ENCODE measurements at places on chromosomes 12 and 14. TPM values are rescaled to one million over a fixed set of nuclear protein-coding genes. Genes with fewer than 3 reads are reported as not detected.

Gene AMN
- 2.9 TPM for total RNA-seq

DNA sequence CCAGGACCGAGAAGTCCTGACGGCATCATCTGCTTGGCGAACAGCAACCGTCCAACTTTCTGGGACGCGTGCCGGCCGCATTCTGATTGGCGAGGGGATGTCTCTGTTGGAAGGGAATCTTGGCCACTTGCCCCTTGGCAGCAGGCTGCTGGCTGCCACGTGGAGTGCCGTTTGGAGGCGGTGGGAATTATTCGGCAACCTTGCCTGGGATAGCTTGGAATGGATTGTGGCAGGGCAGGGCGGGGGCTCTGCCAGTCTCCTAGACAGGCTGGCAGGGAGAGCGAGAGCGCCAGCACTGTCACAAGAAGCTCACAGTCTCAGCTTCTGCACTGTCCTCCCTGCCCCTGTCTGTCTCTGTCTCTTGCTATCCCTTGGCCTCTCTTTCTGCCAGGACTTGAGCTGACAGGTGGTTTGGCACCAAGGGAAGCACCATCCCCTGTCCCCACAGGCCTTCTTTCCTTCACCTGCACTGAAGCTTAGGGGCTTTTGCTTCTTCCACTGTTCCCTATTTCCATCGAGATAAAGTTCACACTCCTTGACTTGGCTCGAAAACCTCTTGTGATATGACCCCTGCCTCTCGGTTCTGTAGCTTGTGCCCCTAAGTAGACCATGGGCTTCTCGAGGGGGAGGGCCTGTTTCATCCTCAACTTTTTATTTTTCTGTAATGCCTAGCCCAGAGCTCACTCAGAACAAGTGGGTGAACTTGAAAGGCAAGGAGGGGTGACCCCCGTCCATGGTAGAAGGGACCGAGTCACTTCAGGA, 201.9 kb downstream of the PHETA1 start:
- no peak for DNase-seq

DNA sequence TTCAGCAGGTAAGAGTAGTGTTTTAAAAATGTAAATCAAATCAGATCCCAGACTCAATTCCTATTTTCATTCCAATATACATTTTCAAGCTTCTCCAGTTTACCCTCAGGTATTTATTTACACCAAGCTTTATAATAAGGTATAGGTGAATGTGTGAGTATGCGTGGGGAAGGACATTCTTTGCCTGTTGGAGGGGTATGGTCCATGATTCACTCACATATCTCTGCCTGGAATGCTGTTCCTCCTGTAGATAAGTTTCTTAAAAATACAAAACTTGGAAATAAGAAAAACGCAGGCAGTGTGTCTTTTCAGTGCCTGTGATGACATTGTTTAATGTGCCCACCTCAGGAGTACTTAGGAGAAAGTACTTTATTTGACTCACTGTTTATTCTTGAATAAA, 118.6 kb downstream of the CCDC91 start:
- DNase-seq, result no peak

Gene TRIP11
- 47.9 TPM for total RNA-seq

Gene IL22
- total RNA-seq, result not detected

GRCh38 chr12:57604454-57604991, at the start of gene DTX3:
DTX3 (plus strand) TSS chr12:57604824; CDS start chr12:57606518, 1,694 bp downstream.
- DNase-seq, result peak; percentile 59

DNA sequence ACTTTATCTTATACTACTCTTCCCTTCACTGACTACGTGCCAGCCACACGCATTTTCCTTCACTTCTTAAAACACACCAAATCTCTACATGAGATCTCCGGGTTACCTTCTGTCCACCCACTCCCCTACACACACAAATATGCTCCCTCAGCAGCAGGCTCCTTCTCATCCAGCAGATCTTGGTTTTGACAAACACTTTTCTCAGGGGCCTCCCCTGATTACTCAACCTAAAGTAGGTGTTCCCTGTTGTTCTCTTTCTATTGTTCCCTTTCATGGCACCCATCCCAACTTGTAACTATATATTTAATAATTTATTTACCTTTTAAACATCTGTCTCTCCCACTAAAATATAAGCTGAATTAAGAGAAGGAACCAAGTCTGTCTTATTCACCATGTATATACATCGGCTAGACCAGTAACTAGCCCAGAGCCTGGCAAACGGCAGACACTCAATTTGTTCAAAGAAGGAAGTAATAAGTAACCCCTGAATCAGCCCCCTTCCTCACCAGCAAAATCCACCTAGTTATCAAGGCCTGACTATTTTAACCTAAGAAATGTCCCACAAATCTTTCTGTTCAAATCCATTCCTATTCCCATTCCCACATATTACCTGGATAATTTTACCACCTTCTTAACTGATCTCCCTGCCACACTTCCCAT, 2.7 kb downstream of the C2CD5 start:
- DNase-seq, result no peak

Data from activated naive CD8-positive, alpha-beta T cell treated with anti-CD3 and anti-CD28 coated beads, Interleukin-2, amount 10 ng/mL, durations not matched to agents 7 days and 5 days (primary cell).